ENCODE measurements at places on chromosomes 12 and 14. TPM values are rescaled to one million over a fixed set of nuclear protein-coding genes. Genes with fewer than 3 reads are reported as not detected.

DNA sequence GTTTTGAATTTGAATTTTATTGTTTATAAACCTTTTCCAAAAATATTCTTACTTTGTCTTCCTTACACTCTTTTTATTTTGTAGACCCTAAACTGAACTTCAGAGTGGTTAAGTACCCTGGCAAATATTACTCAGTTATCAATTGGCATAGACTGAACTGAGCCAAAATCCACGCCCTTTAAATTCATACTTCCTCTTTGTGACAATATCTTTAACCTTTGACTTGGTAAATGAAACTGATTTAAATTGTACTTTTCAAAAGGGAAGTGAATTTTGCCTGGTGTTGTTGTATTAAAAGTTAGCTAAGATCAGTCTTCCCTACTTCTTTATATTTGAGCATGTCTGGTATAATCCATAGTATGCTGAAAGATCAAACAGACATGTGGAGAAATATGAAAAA is 184.3 kb upstream of the USP15 start:
- no peak for DNase-seq

DNA sequence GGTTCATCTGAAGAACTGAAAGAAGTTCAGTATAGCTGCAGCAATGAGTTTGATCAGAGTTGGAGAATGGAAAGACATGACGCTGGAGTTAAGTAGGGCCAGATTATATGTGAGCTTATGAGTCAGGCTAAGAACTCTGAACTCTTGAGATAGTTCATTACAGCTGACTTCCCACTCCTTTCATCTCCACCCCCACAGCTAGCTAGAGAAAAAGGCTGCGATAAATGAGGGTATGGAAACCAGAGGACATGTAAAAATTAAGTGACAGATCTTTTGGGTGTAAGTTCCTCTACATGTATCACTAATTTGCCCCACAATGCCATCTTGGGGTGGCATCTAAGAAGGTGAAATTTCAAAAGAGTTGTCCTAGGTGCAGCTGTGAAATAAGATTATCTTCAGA is 28.6 kb downstream of the PYM1 start:
- DNase-seq: no peak

DNA sequence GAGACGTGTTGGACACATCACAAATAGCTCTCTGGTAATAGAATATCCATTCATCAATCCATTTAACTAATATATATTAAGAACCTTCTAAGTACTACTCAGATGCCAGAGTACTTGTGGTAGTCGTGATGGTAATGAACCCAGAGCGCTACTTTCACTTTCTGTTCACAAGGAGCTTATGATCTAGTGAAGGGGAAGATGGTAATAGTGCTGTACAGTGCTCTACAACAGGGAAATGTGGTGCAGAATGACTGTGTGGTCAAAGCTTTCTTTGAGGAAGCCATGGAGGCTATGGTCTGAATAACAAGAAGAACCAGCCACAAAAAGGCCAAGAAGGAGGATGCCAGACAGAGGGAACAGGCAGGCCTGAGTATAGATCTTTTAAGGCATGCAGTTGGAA is 212.0 kb downstream of the PTPRO start:
- DNase-seq: no peak

DNA sequence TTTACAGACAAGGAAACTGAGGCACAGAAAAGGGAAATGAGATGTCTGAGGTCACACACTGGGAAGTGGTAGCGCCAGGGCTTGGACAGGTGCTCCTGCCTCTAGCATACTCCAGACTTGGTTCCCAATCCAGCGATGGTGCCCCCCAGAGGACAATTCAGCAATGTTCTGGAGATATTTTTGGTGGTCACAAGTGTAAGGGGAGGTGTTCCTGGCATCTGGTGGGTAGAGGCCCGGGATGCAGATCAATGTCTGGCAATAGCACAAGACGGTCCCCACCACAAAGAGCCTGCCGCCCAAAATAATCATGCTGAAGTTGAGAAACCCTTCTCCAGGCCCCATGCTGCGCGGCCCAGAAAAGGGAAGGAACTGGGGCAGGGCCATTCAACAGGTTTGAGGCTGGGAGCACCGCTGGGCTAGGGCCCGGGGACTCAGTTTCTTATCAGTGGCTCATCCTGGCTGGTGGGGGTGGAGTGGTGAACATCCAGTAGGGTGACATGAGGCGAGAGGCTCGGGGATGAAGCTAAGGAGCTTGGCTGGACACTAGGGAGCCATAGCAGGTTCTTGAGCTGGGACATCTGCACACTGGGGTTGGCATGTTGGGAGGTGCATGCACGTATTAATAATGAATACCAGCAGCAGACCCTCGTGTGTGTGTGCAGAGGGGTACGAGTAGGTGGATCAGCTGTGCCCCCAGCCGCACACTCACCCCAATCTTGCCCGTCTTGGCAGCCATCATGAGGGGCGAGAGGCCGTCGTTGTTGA is 35.1 kb downstream of the TRPV4 start:
- no peak for DNase-seq

- peak; percentile 35 for DNase-seq
Measured at GRCh38 chr14:103022002-103022684, 35.2 kb downstream of the CDC42BPB start.

DNA sequence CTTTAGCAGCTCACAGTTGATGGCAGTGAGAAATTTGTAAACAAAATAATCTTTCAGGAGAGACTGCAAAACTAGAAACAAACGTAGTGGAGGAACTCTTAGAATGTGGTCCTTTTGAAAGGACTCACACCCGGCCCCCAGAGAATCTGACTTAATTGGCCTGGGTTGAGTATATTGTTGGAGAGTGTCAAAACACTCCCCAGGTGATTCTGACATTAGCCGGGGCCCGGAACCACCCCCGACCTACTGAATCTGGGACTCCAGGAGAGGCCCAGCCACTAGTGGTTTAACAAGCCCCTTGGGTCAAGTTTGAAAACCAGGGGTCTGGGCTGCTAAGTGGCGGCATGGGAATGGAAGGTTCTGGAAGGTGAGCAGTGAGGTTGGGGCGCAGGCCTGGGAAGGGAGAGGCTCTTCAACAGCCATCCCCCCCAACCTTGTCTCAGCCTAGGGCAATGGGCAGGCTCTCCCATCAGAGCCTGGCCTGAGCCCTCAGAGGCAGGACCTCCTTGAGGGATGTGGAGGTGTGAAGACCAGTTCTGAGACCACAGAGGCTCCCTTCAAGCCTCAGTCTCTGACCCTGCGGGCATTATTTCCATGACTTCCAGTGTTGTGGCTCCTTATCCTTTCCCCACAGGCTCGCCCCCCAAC is 1.1 kb upstream of the ELK3 start:
- DNase-seq: no peak

DNA sequence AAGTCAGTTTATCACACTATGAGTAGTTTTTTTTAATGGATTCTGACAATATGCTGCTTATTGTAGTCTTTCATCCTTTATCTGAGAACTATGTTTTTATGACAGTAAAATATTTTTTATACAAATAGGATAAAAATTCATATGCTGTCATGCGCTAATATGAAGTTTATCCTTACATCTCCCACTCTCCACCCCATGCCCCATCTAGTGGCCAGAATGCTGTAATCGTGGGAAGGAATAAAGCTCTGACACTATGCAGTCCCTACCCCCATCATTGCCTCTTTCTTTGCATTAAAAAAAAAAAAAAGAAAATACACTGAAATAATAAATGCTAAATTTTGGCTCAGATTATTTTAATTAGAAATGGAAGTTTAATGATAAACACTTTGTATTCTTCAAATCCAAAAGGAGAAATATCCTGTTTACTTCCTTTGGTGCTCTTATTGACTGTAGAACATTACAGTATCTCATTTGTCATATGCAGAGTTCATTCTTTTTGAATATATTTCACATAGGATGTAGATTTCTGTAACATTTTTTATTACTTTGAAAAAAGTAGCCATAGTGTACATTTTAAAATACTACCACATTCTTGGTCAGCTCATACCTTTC is 145.9 kb upstream of the SLCO1C1 start:
- peak; percentile 20 for DNase-seq

GRCh38 chr14:73237219-73237785 is at the start of gene PAPLN:
TSS of gene PAPLN (plus strand) at chr14:73237506. CDS start at chr14:73239779, 2,273 bp downstream.
- DNase-seq: no peak

GRCh38 chr12:93461503-93461902 is 5.8 kb upstream of the MRPL42 start:
- DNase-seq: peak; percentile 42

DMAC2L gene
- total RNA-seq: 8.2 TPM

PRKCH gene
- total RNA-seq: 52.6 TPM

ACVRL1 gene
- under 0.01 TPM for total RNA-seq

DCD gene
- total RNA-seq: not detected

DRAM1 gene
- 7.8 TPM for total RNA-seq

IL23A gene
- not detected for total RNA-seq

AKAP3 gene
- total RNA-seq: 0.53 TPM

SERPINA12 gene
- total RNA-seq: not detected

Measured in bronchial epithelial cell (primary cell).